ENCODE measurements at places on chromosomes 2 and 18.

DNA sequence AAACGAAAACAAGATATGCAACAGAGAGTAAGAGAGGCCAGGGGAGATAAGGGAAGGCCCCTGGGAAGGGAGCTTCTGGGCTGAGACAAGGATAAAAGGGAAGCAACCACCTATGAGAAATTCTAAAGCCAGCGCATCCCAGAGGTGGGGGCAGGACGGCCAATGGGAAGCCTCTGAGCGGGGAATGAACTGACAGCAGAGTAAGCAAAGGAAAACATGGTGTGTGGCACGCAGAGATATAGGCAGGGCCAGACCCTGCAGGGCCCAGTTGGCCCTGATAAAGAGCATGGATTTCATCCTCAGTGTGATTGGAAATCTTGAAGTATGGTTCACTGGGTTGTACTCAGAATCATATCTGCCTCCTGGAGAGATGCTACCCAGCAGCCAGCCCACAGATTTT lies 78.7 kb downstream of the IRS1 start:
- DNase-seq: no peak

DNA sequence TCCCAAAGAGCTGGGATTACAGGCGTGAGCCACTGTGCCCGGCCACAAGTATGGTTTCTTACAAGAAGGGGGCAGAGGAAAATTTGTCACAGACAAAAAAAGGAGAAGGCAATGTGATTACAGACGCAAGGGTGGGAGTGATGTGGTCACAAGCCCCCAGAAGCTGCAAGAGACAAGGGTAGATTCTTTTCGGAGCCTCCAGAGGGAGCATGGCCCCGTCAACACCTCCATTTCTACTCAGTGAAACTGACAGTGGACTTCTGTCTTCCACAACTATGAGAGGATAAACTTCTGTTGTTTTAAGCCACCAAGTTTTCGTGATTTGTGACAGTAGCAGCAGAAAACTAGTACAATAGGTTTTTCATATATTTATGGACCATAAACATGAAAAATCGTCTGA lies 2.1 kb upstream of the TCF7L1 start:
- DNase-seq: no peak

GRCh38 chr18:56197241-56197859 lies 441.0 kb downstream of the TXNL1 start:
- DNase-seq: no peak

GRCh38 chr18:56637711-56638231 lies 621 bp downstream of the TXNL1 start:
- no peak for DNase-seq

GRCh38 chr2:23526835-23527790 lies 142.1 kb downstream of the KLHL29 start:
- DNase-seq: no peak

DNA sequence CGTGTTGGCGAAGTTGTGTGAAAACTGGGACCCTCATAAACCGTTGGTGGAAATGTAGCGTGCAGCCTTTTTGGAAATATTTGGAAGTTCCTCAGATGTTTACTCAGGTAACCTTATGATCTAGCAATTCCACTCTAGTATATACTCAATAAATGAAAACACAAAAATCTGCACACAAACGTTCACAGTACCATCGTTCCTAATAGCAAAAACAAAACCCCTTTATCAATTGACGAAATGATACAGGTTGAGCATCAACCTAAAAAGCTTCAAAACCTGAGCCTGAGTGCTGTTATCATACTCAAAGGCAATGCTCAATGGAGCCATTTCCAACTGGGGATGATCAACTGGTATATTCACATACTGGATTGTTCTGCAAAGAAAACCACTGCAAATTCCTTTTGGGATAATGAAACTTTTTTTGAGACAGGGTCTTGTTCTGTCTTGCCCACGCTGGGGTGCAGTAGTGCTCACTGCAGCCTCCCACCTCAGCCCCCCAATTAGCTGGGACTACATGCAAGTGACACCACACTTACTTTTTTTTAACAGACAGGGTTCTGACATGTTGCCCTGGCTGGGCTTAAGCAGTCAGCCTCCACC lies 777 bp upstream of the C18orf32 start:
- DNase-seq: no peak

GRCh38 chr18:31789409-31789808 lies 28.7 kb upstream of the SLC25A52 start:
- peak; percentile 54 for DNase-seq

DNA sequence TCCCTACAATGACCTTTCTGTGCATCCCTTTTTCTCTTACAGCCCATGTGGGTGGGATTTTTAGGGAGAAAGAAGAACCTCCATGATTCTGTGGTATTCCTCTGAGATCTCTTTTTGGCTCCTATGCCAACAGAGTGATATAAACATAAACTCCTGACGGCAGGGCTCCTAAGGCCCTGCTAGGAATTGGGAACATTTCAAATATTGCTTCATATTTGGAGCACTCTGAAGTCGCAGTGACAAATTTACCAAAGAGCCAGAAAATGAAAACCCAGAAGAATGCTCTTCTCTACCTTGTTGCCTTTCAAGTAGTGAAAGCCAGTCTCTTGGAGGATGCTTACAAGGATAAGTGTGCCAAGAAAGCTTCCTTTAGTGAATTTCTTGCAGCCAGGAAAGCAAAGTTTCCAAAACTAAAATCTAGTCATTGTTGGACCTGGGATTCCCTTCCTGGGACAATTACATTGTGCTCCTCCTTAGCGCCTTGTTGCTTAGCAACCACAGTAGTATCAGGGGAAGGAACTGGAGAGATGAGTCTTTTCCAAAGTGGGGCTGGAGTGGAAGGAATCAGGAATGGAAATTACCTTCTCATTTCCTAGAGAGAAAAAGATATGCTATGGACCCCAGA lies 7.3 kb upstream of the SETBP1 start:
- DNase-seq: no peak

DNA sequence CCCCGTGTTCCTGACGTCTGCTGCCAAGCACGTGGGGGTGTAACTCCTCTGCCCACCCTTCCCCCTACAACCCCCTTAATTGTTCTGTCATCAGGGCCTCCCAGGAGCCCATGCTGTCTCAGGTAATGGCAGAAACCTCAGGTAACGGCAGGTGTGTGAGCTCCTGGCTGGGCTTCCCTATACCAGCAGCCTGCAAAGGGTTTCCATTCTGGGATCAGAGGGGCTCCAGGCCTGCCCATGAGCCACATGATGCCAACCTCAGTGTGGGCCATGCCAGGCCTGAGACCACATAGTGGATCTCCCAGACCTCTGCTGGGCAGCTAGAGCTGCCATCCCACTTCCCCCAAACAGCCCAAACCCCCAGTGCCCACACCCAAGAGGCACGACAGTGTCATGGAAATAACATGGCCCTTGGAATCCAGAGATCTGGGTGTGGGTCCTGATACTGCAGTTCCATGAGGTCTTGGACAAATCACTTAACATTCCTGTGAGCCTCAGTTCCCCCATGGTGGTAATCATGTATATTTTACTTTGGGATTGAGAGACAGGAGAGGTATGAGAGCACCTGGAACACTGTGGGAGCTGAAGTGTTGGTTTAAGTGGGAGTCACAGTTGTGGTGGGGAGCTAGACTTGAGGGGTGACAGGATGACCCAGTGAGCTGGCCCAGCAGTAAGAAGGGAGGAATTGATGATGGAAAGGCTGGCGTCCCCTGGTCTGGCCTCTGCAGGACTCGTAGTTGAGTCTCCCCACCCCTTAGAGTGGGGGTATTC lies 59.6 kb downstream of the ATOH8 start:
- no peak for DNase-seq

DNA sequence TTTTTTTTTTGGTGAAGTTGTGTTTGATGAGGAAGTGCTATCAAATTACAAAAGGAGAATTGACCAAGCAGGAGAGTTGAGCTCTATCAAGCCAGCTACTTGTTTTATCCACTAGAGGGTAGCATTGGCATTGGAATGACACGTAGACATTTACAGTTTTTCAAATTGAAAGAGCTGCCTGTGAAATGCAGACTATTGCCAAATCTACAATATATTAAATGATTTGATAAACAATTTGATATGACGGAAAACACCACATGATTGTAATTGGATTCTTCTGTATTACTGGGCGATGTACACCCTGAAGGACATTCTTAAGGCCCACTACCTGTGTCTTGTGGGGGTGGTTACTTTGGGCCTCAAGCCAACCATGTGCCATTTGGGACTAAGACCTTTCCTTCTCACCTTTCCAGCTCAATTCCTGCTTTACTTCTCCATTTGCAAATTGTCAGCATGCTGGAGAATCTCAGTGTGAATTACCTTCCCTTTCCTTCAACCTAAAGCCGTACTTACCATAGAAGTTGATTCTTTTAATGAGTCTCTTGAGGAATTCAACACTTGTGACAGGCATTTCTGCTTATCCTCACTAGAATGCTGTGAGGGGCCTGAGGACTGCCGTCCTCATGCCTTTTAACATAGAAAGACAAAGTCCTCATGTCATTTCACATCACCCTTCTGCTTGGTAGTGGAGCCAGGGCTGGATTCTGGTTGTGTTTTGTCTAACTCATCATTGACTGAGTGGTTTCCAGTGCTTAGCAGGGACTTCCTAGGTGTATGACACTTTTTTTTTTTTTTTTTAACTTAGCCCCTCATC lies 134.8 kb upstream of the THUMPD2 start:
- peak; percentile 80 for DNase-seq

- peak; percentile 76 for DNase-seq
Observed at GRCh38 chr2:229445019-229445418, 173.9 kb upstream of the PID1 start.

GRCh38 chr18:78092901-78093300 lies 843.3 kb downstream of the GALR1 start:
- no peak for DNase-seq

- DNase-seq: no peak
Observed at GRCh38 chr2:241001413-241002274, 3.2 kb downstream of the SNED1 start.

DNA sequence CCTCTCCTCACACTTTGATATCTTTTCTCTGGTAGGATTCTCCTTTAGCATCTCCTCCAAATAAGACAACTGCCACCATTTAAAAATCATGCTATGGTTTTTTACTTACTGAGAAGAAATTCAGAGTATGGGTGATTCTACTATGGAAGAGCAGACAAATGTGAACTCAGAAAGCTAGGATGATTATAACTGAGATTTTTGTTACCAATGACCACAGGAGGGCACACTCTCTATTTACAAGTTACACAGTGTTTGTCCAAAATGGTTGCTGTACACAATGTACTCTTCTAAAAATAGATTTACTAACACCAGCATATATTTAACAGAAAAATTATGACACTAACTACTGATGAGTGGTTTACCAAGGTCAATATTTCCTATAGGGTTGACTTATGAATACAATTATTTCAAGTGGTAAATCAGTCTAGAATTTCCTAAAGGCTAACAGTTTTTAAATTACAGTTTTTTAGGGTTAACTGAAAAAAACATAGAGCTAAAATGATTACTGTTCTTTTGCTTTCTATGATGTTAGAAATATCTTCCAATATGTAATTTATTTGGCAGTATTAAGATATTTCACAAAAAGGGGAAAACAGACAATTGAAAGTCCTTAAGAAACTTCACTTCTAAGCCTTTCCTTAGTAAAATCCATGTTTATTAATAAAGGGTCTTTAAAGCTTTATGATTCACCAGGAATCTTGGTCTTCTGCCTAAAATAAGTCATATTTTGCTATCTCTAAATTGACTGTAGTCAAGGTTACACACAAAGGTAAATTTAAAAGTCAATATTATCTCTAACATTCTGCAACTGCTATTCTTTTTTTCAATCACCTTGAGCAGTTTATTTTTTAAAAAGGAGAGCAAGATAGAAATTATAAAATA lies 57.2 kb downstream of the MAP4K3 start:
- DNase-seq: peak; percentile 39

DNA sequence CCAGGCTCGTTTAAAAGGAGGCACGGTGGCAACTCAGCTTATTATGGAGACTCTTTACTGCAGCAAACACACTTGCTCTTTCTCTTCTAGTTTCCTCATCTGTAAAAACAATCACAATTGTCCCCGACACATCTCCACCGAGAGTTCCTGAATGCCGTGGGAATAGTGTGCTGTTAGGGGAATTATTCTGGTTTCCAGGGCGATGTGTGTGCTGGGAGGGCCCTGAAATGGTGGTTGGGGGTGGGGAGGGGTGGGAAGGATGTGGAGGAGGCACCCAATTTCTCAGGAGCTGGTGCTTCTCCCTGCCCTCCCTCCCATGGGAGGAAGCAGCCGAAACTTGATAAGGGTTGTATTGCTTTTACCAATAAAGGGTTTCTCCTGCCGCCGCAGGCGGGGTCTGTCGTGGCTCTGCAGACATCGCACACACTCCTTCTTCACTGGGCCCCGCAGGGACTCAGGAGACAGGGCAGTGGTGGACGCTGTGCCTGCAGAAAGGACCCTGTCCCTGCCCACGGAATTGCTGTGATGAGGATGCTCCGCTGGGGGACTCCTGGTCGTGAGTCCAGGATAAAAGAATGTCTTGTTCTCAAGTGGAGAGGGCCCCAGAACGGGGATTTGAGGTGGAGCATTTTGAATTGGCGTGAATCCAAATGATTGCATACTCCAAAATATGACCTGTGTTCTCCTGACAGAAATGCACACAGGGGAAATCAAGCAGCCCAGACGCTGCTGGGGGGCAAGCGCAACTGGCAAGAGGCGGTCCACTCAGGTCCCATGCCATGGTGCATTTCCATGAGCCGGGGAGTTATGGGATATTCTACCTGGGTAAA lies 119.2 kb downstream of the ACKR3 start:
- DNase-seq: no peak

- DNase-seq: no peak
Observed at GRCh38 chr18:50933684-50934083, 34.2 kb upstream of the ELAC1 start.

DNA sequence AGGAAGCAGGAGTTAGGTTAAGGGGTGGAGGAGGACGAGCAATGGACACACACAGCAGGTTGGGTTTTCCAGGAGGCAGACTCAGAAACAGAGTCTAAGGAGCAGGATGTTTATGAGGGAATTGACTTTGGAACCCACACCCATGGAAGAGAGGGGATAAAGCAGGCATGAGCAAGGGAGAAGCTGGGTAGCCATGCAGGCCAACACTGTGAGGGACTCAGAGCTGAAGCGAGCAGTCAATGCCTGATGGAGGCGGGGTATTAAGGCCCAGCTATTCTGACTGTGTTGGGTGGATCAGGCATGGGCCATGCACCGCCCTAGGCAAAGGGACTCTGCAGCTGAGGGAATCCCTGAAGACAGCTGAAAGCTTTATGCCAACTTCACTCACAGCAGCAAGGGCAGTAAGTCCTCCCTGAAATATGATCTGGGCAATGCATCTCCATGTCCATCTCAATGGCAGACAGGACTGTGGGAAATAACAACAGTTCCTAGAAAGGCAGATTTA lies 37.6 kb downstream of the TEX51 start:
- DNase-seq: no peak

DNA sequence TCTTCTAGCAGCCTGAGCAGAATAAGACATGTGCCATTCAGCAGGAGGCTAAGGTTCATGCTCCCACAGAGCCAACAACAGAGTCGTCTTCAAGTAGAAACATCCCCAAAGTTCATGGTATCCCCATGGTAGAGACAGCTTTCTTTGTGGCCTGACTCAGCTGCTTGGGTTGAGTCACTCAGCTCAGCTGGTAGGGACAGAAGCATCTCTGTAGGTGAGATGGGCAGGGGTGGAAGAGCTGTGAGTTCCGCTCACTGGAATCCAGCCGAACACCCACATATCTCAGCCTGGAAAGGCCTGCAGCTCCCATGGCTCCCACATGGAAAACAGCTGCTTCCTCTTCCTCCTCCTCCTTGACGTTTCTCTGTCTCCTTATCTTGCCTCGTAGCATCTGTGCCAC lies 792.7 kb downstream of the RNF144A start:
- no peak for DNase-seq

GRCh38 chr2:224734949-224735348 lies 18.8 kb upstream of the CCDC195 start:
- no peak for DNase-seq

- DNase-seq: no peak
Observed at GRCh38 chr2:209008636-209009287, 415.1 kb upstream of the MAP2 start.

Measured in trophoblast cell (in vitro differentiated cells and primary cell).